ENCODE measurements at places on chromosomes 16 and 17.

- DNase-seq: no peak
Measured at GRCh38 chr16:49923411-49923810, 67.5 kb upstream of the ZNF423 start.

GRCh38 chr16:55465077-55465896 lies 13.7 kb upstream of the MMP2 start:
- peak; percentile 66 for DNase-seq

- DNase-seq: no peak
Measured at GRCh38 chr17:52383493-52384100, 225.1 kb upstream of the CA10 start.

DNA sequence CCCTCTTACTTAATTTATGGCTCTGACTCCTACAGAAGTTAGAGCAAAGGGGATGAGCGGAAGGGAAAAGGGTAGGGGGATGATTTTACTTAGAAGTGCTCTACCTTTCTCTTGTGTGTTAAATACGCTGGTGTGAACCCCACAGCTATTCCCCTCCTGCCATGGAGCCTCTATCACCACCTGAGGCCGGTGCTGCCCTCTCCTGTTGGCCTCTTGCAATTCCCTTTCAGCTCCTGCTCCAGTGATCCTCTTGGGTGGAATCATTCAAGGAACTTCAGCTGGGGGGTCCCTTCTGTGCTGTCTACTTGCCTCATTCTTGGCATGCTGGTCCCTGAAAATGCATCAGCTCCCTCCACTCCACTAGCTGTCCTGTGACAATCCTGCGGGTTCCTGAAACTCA lies 41.8 kb upstream of the CDH8 start:
- no peak for DNase-seq

- DNase-seq: no peak
Measured at GRCh38 chr16:2335286-2335895, 5.1 kb downstream of the ABCA3 start.
